ENCODE measurements at places on chromosomes 4 and X. TPM values are rescaled to one million over a fixed set of nuclear protein-coding genes. Genes with fewer than 3 reads are reported as not detected.

Gene H2BW2
- not detected for total RNA-seq

Gene ARR3
- total RNA-seq: not detected

Gene C4orf51
- not detected for total RNA-seq

Gene TBC1D25
- 8.0 TPM for total RNA-seq

Gene ARX
- total RNA-seq: 0.31 TPM

DNA sequence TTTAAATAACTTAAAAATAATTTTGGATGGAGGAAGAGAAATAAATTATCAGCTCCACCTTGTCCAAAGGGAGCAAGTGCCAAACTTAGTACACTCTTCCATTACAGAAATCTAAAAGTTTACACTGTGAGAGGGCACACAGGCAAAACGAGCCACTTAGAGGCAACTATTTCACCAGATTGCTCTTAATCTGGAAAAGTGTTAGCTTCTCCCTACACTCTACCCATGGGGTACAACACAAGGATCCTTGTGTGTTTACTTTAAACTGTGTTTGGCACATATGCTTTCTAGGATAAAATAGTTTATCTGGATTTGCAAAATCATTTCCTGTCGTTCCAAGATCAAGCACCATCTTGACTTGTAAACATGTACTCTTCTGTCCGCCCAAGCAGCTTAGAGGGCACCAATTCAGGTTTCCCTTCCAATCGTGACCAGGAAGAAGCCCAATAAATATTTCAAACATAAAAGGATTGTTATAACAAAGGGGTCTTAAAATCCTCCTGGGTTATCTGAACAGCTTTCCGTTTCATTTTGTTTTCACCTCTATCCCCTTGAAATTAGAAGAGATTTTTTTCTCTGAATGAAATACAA lies 29.0 kb upstream of the KDR start:
- no peak for DNase-seq

- no peak for DNase-seq
These were observed 257.6 kb downstream of the GPAT3 start for GRCh38 chr4:83793481-83793880.

DNA sequence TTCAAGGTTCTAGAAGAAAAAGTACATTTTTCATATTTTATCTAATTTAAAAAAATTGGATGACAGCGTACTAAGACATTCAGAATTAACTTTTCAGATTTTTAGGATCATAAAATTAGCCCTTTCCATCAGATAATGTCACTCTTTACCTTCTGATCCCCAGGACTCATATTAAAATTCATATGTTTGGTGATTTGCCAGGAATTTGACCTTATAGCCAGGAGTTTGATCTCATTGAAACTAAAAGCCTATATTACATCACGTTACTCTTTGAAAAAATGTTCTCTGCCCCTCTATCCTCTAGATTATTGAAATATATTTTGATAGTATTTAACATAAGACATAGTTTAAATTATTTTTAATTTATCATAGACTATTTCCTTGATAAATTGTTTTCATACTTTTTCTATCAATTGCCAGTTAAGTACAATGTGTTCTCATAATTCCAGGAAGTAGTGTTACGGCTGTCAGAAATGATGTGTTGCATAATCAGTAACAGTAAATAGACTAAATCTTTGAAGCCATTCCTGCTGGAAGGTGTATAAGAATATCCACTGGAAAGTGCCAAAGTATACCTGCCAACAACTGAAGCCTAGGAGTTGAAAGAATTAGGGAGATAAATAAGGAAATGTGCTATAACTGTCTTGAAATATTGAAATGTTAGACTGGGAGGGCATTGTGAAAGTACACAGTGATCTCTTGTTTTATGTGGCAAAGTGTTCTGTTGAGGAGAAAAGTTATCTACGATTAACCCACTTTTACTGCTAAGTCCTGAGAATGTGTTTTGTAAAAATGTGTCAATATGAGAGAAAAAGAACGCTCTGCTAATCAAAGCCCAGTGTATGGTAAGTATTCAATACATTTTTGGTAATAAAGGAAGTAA lies 32.9 kb upstream of the PDGFC start:
- DNase-seq: peak; percentile 13

GRCh38 chrX:151476604-151477303 lies 79.7 kb downstream of the VMA21 start:
- DNase-seq: no peak

DNA sequence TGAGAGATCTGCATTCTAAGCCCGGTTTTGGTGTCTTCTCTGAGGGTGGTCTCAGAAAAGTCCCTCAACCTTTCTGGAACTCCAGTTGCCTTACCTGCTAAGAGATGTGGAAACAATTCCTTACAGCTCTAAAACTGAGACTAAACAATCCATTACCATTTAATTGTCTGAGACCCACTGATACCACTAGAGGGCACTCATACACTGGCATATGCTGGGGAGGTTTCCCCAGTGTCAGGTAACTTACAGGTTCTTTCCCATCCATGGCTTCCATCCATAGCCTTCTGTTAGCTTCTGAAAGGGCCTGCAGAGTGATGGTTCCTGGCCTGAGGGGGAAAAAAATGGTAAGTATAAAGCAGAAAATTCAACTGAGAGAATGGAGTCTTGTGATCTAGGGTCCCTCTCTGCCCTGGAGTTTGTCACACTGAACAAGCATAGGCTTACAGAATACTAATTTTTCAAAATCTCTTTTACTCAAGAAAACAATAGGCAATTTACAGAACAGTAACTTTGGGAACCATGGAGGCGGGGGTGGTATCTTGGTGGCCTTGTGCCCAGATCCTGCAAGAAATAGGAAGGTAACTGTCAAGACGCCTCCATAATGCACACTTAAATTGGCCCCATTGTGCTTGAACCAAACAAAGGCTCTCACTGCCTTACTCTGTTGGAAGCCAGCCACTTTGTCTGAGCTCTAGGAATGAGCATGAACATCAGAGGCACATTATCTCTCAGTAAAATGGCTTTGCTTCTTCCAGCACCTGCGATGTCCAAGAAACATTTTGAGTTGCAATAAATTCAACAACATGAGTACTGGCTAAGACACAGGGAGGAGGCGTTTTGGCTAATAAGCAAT lies 236.1 kb downstream of the OPHN1 start:
- DNase-seq: peak; percentile 78
